ENCODE measurements at places on chromosomes 2 and 18. TPM values are rescaled to one million over a fixed set of nuclear protein-coding genes. Genes with fewer than 3 reads are reported as not detected.
A peak's percentile ranks its signal among the peaks of the same experiment; 100 is the strongest.

- no peak for DNase-seq
Observed at GRCh38 chr2:72828840-72829507, 3.1 kb upstream of the EXOC6B start.

GRCh38 chr2:120012363-120012762 lies 514 bp upstream of the EPB41L5 start:
- no peak for DNase-seq

DNA sequence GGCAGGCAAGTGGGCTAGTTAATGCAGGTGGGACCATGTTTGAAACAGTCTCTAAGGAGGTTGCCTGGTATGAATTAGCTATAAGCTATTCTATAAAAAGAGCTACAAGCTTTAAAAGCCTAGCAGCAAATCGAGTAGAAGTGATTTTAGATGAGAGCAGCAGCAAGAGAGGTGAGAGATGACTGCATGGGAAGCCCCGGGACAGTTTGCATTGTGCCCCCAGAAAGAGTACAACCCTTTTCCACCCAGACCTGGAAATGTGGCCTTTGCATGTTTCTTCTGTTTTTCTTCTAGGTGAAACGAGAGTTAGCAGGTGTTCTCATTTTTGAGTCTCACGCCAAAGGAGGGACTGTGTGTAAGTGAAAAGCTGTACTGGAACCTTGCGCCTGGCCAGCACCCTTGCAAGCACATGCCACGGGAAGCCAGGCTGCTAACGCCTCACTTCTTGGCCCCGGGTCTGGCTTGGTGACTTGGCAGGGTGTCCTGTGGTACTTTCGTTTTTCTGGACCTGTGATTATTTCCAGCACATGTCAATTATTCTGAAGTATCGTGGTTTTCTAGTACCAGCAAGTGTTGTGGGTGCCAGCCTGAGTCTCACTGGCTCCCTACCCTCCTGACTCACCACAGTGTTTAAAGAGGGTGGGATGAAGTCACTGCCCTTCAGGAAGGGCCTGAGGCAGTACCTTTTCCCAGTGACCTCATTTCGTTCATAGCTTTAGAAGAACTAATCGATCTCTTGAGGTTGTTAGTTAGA lies 90.3 kb upstream of the MAP3K20 start:
- peak; percentile 12 for DNase-seq

DNA sequence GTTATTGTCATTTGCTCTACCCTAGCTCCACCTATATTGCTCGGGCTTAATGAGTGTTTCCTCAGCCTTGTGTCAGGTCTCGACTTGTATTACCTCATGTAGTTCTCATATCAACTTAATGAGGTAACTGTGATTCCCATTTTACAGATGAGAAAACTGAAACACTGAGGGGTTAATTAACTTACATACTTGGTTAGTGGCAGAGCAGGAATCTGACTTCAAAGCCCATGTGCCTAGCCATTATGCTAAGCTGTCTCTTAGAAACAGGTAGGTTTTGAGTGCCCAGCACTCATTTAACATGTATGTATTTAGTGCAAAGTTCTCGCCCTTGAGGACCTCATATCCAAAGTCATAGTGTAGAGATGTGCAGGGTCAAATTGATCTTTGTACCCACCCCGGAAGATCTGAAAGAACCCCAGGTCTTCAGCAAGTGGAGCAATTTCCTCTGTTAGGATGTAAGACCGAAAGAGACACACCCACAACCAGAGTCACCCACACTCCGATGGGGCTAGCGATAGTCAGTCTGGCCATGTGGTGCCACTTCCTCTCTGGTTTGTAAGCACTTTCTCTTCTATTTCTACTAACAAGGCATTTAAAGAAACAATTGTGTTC lies 121.0 kb upstream of the SLC39A10 start:
- DNase-seq: no peak

DNA sequence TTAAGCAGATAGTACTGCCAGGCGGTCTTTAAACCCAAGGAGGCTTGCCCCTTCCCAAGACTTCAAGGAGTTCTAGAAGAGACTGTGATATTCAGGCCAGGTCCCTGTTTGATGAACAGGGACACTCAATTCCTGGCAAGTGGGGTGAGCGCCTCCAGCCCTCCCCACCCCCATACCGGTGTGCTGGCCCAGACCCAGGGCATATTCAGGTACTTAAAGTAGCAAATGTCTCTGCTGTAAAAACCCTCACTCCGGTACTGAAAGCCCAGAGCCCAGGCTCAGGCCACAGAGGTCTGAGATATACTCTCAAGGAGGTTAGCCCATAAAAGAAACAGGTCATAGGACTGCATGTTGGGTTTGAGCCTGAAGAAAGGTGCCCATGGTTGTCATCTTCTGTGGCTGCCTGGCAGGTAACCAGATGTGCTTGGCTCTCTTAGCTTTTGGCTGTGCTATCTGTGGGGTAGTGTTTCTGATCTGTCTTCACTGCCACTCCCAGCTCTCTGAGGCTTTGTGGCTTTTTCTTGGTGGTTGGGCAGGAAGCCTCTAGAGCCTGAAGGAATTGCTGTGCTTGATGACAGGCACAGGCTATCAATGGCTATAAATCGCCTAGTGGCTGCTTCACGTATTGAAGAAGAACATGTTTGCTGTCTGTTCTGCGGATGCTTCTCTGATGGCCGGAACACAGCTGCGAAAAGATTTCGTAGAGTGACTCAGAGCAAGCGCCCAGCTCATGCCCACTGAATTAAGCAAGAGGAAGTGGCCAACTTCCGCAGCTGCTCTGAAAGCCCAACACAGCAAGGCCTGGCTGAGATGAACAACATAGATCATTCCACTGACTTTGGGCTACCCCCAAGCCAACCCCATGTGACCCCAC lies 63.3 kb upstream of the ALPP start:
- peak; percentile 87 for DNase-seq

DNA sequence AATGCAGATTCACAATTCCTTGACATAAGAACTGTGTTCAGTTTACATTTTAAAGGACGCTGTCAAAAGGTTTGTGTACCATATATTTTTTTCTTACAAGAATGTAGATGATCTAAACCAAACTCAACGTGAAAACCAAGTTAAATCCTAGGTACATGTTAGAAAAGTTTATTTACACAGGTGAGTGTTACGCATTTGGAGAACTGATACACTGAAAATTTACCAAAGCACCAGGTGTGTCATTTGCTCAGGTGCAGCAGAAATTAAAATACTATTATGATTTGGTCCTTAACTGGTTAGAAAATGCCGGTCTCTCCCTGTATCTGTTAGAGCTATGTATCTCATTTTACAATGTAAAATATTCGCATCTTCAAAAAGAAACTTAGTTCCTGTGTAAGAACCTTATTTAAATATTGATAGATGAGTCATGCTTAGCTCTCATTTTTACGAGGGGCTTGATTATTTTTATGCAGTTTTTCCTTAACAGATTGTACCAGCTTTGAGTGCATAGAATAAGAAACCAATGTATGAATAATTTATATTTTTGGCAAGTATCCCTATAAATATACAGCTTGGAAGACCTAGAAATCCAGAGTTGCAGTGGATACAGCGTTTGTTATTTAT lies 25.1 kb downstream of the MFF start:
- no peak for DNase-seq

DNA sequence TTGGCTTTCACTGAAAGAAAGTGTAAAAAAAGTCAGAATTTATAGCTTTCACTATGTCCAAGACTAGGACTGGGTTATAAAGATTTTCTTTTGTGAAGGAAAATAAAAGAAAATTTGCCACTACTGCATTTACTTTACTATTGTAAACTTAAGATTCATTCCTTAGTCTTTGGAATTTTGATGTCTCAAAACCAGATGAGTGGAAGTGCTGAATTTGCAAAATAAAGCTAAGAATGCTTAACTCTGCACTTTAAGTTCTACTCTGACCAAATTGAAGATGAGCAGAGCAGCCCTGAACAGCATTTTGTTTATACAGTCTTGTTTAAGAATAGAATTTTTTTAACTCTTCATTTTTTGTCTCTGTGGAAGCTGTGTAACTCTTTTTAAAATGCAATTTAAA lies 102.4 kb downstream of the ICA1L start:
- no peak for DNase-seq

GRCh38 chr18:47120428-47120827 lies 29.9 kb downstream of the HDHD2 start:
- DNase-seq: no peak

GRCh38 chr2:43075811-43076585 lies 150.4 kb downstream of the ZFP36L2 start:
- peak; percentile 20 for DNase-seq

- peak; percentile 12 for DNase-seq
Observed at GRCh38 chr2:12326449-12327190, 390.1 kb upstream of the TRIB2 start.

DNA sequence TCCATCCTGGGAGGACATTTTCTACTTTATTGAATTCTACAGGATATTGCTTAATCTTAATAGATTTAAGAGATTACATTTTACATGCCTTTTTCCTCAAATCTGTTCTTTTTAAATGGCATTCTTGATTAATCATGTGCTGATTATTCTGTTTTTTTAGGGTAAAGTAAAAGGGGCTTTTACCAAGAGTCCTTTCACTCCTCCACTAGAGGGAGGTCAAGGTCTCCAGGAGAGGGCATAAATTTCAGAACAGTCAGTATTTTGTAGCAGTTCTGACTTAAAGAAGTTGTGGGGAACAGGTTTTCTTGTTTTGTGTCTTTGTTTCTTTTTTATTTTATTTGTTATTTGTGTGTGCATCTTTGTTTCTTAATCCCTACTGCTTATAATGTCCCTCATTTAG lies 25.4 kb downstream of the WDR75 start:
- peak; percentile 31 for DNase-seq

- no peak for DNase-seq
Observed at GRCh38 chr2:23711979-23712755, 214.8 kb downstream of the ATAD2B start.

DNA sequence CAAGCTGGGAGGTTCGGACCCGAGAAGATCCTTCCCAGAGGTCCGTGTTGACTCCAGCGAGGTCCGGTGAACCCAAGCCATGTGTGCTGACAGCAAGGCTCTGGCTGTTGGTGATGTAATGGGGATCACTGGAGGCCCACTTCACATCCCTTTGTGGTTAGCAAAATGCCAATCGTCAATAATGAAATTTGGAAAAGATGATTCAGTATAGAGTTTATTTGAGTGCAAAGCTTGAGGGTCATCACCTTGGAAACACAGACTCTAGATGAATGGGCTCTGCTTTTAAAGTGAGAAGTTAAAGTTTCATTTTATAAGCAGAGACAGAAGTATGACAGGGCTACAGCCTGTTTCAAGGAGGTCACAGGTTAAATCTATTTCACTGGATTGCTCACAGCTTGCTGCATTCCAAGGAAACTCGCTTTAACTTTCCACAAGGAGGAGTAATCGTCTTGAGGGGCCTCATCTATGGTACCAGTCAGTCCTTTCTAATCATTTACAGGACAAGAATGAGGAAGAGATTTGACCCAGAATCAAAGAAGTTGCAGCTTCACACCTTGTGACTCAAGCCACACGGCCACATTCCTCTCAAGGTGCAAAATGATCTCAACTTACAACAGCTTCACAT lies 140.5 kb downstream of the TPO start:
- no peak for DNase-seq

DNA sequence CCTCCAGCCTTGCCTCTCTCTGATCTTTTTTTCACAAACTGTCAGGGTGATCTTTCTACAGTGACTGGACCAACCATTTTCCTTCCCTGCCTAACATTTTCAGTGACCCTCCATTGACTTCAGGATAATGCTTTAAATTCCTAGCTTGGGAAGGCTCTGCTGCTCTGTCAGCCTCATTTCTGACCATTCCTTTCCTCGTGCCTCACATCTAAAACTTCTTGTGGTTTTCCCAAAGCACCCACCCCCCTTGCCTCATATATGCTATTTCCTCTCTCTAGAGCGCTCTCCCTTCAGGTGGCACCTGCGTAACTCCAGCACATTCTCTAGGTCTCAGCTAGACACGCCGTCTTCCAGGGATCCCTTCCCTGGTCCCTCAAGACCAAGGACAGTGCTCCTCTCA lies 37.2 kb downstream of the DRC1 start:
- DNase-seq: no peak

GRCh38 chr2:174722942-174723592 lies 41.2 kb downstream of the CHRNA1 start:
- DNase-seq: no peak

- no peak for DNase-seq
Observed at GRCh38 chr18:55003695-55004094, 44.4 kb upstream of the CCDC68 start.

DNA sequence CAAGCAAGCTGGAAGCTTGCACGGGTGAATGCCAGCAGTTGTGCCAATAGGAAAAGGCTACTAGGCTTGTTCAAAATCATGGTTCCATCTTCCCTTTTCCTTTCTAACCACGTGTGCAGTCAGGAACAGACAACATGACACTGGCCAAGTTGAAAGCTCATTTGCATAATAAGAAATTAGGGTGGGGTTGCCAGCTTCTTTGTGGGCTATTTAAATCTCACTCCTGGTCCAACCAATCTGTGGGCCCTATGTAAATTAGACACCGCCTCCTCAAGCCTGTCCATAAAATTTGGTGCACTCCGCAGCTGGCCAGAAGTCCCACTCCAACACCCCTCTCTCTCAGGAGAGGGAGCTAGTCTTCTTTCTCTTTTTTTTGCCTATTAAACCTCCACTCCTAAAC lies 1948.4 kb upstream of the PIK3C3 start:
- no peak for DNase-seq

DNA sequence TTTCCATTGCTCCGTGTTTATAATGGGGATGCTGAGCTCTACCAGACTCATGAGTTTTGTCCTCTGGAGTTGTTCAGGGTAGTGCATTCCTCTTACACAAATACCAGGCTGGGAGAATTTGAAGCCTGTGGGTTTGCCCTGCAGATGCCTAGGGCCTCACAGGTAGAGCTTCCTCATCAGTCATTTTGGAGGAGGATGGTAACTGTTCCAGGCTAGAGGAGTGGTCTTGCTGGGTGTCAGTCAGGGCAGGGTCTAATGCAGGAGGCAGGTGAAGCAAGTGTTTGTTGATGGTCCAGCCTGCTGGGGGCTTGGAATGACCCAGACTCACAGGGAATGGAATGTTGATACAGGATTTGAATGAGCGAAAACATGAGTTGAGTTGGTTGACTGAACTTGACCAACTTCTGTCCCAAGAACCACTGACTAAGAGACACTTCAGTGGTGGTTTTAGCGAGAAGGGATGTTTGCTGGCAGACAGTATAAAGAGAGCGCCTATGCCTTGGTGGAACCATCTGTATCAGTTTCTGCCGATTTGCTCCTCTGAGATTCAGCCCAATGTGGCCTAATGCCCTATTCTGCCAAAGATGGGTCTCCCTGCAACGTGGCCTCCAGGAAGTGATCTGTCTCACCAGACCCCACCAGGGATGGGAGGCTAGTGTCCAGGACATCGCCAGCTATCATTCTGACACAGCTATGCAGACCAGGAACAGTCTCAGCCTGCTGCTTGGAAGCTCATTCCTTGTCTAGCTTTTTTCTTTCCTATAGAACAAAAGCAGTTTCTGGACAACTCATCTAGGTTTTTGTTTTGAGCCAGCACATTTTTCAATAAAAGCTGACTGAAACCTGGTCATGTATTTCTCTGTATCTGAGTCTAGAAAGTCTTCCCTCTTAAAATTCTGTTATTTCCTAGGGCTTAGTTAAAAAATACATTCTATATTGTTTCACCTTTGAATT lies 9.3 kb downstream of the IL1R2 start:
- DNase-seq: no peak

GRCh38 chr18:35641916-35642315 lies 60.4 kb downstream of the GALNT1 start:
- DNase-seq: no peak

- no peak for DNase-seq
Observed at GRCh38 chr2:223956300-223956699, 963 bp upstream of the MRPL44 start.

TRIB2 gene
- 49.5 TPM for total RNA-seq

LRP1B gene
- total RNA-seq: not detected

ZNF407 gene
- 9.8 TPM for total RNA-seq

IL36B gene
- not detected for total RNA-seq

ARHGEF33 gene
- total RNA-seq: under 0.01 TPM

PXDN gene
- 179 TPM for total RNA-seq

MRPL53 gene
- 39.9 TPM for total RNA-seq

PTPRN gene
- total RNA-seq: not detected

RAMP1 gene
- not detected for total RNA-seq

OXER1 gene
- total RNA-seq: not detected

All from lung microvascular endothelial cell (primary cell).